Stimulated activated CD8-positive, alpha-beta memory T cell treated with anti-CD3 and anti-CD28 coated beads, Interleukin-4, amount 100 ng/mL, for 1 hour (primary cell): ENCODE measurements at places on chromosomes 7 and 10.

DNA sequence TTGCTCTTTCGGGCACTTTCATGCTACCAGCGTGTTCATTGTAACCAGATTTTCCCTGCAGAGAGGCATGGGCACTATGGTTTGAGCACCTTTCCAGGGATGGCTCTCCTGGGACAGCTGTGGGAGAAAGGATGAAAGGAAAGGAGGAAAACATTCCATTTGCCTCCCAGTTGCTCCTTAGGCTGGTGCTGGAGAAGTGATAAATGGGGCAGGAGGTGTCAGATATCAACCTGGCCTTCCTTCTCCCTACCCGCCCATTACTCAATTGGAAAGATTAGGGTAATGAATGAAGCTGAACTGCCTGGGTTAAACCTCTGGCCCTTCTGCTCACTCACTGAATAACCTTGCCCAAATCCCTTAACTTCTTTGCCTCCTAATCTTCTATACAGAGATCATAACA lies 228.4 kb downstream of the PLXNA4 start:
- no peak for DNase-seq

GRCh38 chr10:79444199-79445119 lies 965 bp downstream of the ZCCHC24 start:
- DNase-seq = no peak

DNA sequence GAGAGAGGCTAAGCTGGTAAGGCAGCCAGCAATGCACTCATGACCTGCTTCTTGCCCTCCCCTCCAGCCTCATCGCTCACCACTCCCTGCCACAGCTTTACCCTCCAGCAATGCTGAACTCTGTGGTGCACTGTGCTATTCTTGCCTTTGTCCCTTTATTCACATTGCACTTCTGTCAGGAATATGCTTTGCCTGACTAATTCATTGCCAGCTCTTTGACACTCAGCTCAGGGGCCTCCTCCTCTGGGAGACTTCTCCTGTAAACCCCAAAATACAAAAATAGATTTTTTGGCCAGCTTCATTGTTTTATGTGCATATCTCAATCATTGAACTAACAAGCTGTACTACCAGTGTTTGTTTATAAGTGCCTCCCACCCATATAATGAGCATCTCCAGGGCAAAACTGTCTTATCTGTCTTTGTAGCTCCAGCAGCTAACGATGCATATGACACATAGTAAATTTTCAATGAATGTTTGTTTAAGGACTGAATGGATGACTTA lies 8.2 kb downstream of the CNNM1 start:
- no peak for DNase-seq

GRCh38 chr7:18895456-18895855 lies 222.0 kb downstream of the TWIST1 start:
- no peak for DNase-seq

GRCh38 chr10:103197174-103197573 lies 4.1 kb upstream of the NT5C2 start:
- no peak for DNase-seq

- DNase-seq = no peak
These were observed 19.6 kb downstream of the SGMS1 start for GRCh38 chr10:50604049-50604640.
